ENCODE measurements at places on chromosomes 4 and X. TPM values are rescaled to one million over a fixed set of nuclear protein-coding genes. Genes with fewer than 3 reads are reported as not detected.

Gene UGT2B10
- not detected for total RNA-seq

Gene KIAA1210
- total RNA-seq: not detected

Gene FHIP1A
- under 0.01 TPM for total RNA-seq

Gene MTNR1A
- total RNA-seq: not detected
